ENCODE measurements at places on chromosomes 3 and 15.

- H3K4me1 ChIP-seq = peaks cover 17% of the 10 kb centered on the region
- H3K27ac ChIP-seq = no peak overlapping the region
- H3K4me3 ChIP-seq = no peak overlapping the region
- H3K27me3 ChIP-seq = peaks cover 13% of the 10 kb centered on the region
Observed at GRCh38 chr15:90291679-90292356, 26.3 kb downstream of the NGRN start.

DNA sequence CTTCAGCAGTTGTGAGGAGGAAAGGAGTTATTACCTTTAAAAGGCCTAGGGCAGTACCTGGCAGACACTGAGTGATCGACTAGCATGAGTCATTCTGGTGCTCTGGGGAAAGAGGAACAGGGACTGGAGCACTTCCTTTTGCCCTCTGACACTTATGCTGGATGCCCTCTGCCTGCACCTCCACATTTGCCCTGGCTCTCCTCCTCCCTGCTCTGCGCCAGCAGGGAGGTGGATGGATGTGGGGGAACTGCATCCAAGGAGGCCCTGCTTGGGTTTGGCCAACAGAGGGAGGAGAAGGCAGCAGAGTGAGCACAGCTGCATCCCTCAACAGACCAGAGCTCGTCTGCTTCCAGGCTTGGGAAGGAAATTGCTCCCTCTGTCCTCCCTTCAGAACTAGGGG is 75.0 kb downstream of the SEMA5B start:
- no peak for DNase-seq
- H3K36me3 ChIP-seq = no peaks in the 10 kb centered on the region
- no peak overlapping the region for H3K27ac ChIP-seq
- no peaks in the 10 kb centered on the region for H3K4me1 ChIP-seq
- H3K4me3 ChIP-seq = no peak overlapping the region

GRCh38 chr3:30448450-30449289 is 157.7 kb upstream of the TGFBR2 start:
- H3K36me3 ChIP-seq = no peaks in the 10 kb centered on the region
- peaks cover 1% of the 10 kb centered on the region for H3K27me3 ChIP-seq
- no peaks in the 10 kb centered on the region for H3K4me1 ChIP-seq
- H3K4me3 ChIP-seq = no peak overlapping the region
- no peak for DNase-seq
- no peak overlapping the region for H3K27ac ChIP-seq

DNA sequence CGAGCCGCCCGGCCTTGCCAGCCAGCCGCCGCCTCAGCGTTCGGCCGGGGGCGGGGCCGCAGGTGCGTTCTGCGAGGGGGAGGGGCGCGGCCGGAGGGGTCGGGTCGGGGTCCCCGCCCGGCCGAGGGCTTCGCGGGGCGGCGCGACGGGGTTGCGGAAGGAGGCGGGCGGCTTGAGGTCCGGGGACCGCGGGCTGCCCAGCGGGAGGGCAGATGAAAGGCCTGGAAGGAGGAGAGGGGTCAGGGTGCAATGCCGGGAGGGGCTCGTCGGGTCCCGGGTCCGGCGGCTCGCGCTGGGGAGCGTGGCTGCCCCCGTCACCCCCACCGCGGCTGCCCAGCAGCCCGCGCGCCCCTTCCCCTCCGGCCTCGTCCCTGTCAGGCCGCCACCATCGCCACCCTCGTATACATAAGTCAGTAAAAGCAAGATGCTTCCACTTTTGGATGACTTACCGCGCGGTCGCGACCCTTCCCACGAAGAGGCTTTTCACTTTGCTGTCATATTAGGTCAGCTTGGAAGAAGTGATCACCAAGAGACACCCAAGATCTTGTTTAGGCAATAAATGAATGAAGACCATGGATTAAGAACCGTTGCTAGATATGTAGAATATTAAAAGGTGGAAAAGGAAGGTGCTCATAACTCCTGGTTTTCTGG is 620 bp upstream of the ANP32A start:
- no peaks in the 10 kb centered on the region for H3K27me3 ChIP-seq
- peak overlapping the region; percentile 46 for H3K27ac ChIP-seq
- H3K4me1 ChIP-seq = peaks cover 23% of the 10 kb centered on the region
- H3K36me3 ChIP-seq = peaks cover 20% of the 10 kb centered on the region

GRCh38 chr15:63507878-63508818 is 3.8 kb downstream of the USP3 start:
- no peak overlapping the region for H3K4me3 ChIP-seq
- no peak for DNase-seq
- peaks cover 58% of the 10 kb centered on the region for H3K4me1 ChIP-seq

DNA sequence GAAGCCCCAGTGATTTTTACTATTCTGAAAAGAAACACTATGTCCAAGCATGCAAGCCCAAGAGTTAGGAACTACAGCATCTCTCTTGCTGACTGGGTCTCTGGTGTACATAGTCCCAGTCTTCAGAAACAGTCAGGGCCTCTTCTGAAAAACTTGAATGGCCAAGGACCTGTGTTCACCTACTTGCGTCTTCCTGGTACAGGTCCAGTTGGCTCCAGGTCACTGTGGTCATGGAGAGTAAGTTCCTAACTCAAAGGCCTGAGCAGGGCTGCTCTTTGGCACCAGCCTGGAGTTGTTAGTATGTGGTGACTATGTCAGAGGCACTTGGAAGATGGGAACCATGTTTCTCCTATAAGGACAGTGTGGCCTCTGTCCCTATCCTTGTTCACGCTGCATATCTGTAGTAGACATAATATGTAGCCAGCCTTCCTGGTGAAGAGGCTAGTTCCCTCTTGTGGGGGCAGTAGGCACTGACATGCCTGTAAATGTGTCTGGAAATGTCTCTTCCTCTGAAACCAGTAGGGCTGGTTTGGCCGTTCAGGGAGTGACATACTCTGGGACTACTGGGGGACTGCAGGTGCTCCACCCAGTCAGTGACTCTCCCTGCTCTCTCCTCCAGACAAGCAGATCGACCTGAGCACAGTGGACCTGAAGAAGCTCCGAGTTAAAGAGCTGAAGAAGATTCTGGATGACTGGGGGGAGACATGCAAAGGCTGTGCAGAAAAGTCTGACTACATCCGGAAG is 2.6 kb upstream of the RBM15B start:
- H3K4me1 ChIP-seq = peaks cover 51% of the 10 kb centered on the region
- peaks cover 68% of the 10 kb centered on the region for H3K36me3 ChIP-seq
- no peak for DNase-seq
- peak overlapping the region; percentile 30 for H3K4me3 ChIP-seq
- H3K27me3 ChIP-seq = no peaks in the 10 kb centered on the region

DNA sequence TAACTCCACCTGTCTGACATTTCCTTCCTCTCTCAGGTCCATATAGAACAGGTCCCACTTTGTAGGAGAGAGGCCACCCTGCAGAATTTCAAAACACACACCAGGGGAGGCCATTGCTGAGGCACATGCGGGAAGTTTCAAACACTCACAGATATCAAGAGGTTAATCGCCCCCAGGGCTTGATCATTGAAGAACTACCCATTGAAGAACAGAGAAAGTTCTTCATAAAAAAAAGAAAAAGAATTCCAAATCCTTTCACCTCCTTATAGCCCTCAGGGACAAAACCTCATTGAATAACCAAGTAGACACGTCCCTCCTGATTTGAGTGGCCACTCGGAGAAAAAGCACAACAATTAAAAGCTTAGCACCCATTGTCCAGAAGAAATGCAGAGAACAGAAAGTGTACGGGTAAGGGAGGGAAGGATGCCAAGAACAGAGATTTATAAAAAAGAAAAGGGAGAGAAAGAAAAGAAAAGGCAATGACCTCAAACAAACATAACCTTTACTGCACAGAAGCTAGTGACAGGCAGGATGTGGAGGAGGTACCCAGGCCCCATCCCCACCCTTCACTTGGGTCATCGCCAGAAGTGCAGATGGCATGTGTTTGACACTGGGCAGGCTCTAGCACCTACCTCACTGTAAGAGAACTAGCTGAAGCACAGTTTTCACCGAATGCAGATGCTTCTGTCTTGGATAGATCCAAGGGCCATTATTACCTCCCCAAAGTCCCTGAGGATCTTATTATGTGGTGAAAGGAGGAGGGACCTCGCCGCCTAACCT is 112.3 kb upstream of the HES1 start:
- no peaks in the 10 kb centered on the region for H3K4me1 ChIP-seq
- no peak overlapping the region for H3K27ac ChIP-seq
- H3K27me3 ChIP-seq = peaks cover 17% of the 10 kb centered on the region

- no peak for DNase-seq
- H3K4me3 ChIP-seq = no peak overlapping the region
- no peaks in the 10 kb centered on the region for H3K4me1 ChIP-seq
- no peaks in the 10 kb centered on the region for H3K36me3 ChIP-seq
- H3K27ac ChIP-seq = no peak overlapping the region
- no peaks in the 10 kb centered on the region for H3K27me3 ChIP-seq
Observed at GRCh38 chr3:186453531-186453930, 90.6 kb downstream of the CRYGS start.

GRCh38 chr3:44353355-44353924 is 14.9 kb downstream of the TCAIM start:
- peaks cover 32% of the 10 kb centered on the region for H3K36me3 ChIP-seq
- H3K27me3 ChIP-seq = no peaks in the 10 kb centered on the region
- no peak overlapping the region for H3K4me3 ChIP-seq
- no peak for DNase-seq

DNA sequence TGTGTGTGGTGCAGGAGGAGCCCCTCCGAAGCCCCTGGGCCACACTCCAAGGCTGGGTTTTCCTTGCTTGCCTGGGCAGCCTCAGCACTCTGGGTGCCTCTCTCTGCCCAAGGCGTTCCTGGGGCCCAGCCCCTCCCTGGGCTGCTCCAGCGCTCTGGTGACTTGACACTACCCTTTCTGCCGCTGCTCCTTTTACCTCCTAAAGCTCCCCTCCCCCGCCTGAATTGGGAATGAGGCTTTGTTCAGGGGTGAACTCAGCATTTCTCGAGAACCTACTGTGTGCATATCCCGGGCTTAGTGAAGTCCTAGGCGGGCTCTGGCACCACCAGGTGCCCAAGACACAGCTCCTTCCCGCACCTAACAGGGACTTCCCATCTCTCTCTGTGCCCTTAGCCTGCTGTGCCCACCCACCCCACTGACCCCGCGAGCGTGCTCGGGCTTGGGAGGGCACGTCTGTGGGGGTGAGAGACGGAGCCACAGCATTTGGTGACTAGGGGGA is 1.2 kb upstream of the BAHD1 start:
- DNase-seq = no peak
- peaks cover 36% of the 10 kb centered on the region for H3K4me1 ChIP-seq
- H3K36me3 ChIP-seq = peaks cover 15% of the 10 kb centered on the region

GRCh38 chr15:78244893-78245292 is 10.5 kb upstream of the ACSBG1 start:
- no peaks in the 10 kb centered on the region for H3K27me3 ChIP-seq
- no peak overlapping the region for H3K4me3 ChIP-seq
- no peak overlapping the region for H3K27ac ChIP-seq
- H3K36me3 ChIP-seq = no peaks in the 10 kb centered on the region
- H3K4me1 ChIP-seq = peaks cover 3% of the 10 kb centered on the region
- DNase-seq = no peak

- H3K4me1 ChIP-seq = peaks cover 17% of the 10 kb centered on the region
- H3K36me3 ChIP-seq = no peaks in the 10 kb centered on the region
Observed at GRCh38 chr15:99438691-99439523, 126.9 kb upstream of the MEF2A start.

All from activated T-helper 2 cell treated with anti-CD3 and anti-CD28 coated beads, Interferon-gamma antibody, Interleukin-2, Interleukin-4, amounts not matched to agents 10 μg/mL and 5 μg/mL and 100 μg/mL, durations not matched to agents 14 hours and 24 hours and 36 hours (primary cell).